NCI-H2081 (cell line): ENCODE measurements at places on chromosomes 1 and 21.

- peak; percentile 86 for DNase-seq
Measured at GRCh38 chr1:235919833-235920441, 53.2 kb upstream of the LYST start.

- DNase-seq = no peak
Measured at GRCh38 chr21:45809421-45809820, 165.9 kb downstream of the PCBP3 start.

- no peak for DNase-seq
Measured at GRCh38 chr1:171606402-171606941, 15.6 kb upstream of the MYOCOS start.

DNA sequence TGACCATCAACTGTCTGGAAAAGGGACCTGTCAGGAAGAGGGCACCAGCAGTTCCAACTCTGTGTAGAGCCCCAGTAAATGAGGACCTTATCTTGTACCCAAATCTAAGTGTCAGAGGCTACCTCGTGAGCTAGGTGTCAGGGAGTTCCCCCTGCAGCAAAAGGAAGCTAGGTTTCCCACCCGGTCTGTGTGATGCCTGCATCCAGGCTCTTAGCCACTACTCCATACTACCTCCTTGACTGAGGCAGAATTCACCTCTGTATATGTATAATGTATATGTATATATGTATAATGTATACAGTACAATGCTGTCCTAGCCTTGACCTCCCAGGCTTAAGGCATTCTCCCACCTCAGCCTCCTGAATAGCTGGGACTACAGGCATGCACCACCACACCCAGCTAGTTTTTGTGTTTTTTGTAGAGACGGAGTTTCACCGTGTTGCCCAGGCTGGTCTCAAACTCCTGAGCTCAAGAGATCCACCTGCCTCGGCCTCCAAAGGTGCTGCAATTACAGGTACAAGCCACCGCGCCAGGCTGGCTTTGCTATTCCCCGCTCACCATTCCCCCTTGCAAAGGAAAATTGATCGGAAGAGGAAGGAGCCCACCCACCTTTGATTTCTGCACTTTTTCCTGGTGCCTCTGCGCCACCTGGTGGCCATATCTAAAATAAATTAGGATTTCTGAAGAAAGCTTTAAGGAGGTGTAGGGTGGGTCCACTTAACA, 15.7 kb upstream of the LUZP1 start:
- peak; percentile 61 for DNase-seq

DNA sequence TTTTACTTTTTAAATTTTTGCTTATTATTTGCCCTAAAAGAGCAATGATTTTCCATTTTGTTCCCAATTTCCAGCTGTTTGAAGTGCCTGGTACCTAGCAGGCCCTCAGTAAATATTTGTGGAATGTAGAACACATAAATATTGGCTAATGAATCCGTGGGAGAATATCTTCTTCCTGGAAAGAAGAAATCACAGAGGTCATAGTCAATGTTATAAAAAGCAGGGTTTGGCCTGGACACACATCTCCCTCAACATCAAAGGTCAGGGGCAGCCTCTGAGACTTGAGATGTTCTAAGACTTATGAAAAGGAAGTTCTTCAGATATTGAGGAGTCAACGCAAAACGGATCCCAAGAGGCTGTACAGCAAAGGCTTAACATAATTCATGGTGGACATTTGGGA, 358.1 kb downstream of the HHAT start:
- no peak for DNase-seq

GRCh38 chr1:76841460-76841859, 25.8 kb upstream of the ST6GALNAC5 start:
- no peak for DNase-seq

GRCh38 chr1:182309631-182310351, 81.8 kb downstream of the GLUL start:
- DNase-seq = no peak

- DNase-seq = no peak
Measured at GRCh38 chr1:228402641-228403025, 4.0 kb downstream of the TRIM11 start.
